ENCODE measurements at places on chromosomes 6 and 20.
A peak's percentile ranks its signal among the peaks of the same experiment; 100 is the strongest.

- DNase-seq = no peak
Measured at GRCh38 chr20:7151676-7152470, 384.4 kb downstream of the BMP2 start.

- DNase-seq = no peak
Measured at GRCh38 chr6:26027491-26028211, 59.6 kb upstream of the HFE start.

GRCh38 chr6:52731719-52732118 is 31.6 kb downstream of the GSTA2 start:
- no peak for DNase-seq

GRCh38 chr6:28343898-28344677 is 5.7 kb upstream of the ZKSCAN3 start:
- no peak for DNase-seq

DNA sequence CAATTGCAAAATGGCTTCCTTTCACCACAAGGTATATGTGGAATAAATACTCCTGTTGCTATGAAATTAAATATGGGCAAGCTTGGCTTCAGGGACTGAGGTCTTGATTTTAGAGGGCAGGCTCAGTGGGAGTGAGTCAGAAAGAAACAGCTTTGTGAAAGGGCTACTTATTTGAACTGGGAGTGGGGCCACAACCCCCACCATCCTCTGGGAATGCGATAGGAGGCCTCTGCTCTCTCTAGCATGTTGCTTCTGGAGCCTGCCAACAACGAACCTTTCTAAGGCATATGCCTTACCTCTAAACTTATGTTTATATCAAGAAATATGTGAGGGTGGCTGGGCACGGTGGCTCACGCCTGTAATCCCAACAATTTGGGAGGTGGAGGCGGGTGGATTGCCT is 149.7 kb downstream of the LRRC1 start:
- no peak for DNase-seq

- no peak for DNase-seq
Measured at GRCh38 chr6:474453-475185, 83.1 kb downstream of the IRF4 start.

GRCh38 chr20:58824843-58825242 is 25.9 kb downstream of the GNAS-AS1 start:
- DNase-seq = no peak

GRCh38 chr20:54576518-54576917 is 101.1 kb downstream of the DOK5 start:
- no peak for DNase-seq

DNA sequence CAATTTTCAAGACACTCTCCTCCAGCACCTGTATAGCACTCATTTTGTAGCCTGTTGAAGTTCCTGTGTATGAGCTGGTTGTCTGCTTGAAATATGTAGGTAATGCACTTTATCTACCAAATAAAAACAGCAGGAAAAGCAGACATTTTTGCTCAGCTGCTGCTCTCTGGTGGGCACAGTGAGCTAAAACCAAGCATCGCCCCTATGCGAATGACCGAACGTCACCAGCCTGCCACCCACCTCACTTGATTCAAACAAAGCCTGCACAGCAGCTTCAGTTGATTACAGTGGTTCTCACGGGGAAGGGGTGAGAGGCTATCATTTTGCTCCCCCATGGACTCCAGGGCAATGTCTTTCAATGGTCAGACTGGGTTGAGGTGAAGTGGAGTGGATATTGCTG is 185.7 kb downstream of the SASH1 start:
- DNase-seq = no peak

GRCh38 chr20:22752324-22752723 is 168.0 kb upstream of the FOXA2 start:
- DNase-seq = no peak

- peak; percentile 59 for DNase-seq
Measured at GRCh38 chr20:41177636-41178035, 40.3 kb downstream of the PLCG1 start.

DNA sequence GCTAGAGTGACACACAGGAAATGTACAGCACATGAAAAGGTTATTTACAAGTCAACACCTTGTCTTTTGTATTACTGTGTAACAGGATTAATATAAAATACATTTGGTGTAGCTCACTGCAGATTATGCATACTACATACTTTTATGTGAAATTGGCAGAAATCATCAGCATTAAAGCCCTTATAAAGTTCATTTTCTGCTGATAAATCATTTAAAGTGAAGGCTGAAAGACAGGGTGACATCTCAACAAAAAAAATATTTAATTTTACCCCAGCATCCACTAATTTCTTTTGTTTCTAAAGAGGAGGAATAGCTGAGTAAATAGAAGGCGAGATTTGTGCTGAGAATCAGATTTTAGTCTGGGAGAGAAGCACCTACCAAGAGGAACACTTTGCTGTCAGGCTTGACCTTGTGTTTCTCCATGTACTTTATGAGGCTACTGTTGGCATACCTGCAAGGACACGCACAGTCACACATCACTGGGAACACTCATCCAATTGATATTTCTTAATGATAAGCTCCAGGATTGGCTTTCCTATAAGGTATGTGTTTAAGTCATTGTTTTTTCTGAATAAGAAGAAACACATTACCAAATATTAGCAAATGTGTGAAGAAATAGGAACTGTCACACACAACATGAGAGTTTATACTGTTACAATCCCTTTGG is 146.6 kb upstream of the SLC22A16 start:
- no peak for DNase-seq

GRCh38 chr20:17936286-17936760 is 32.3 kb downstream of the SNX5 start:
- no peak for DNase-seq

All from RKO (cell line).